ENCODE measurements at places on chromosomes 1 and 21.

GRCh38 chr1:223334156-223334555, 29.8 kb downstream of the SUSD4 start:
- DNase-seq = no peak

DNA sequence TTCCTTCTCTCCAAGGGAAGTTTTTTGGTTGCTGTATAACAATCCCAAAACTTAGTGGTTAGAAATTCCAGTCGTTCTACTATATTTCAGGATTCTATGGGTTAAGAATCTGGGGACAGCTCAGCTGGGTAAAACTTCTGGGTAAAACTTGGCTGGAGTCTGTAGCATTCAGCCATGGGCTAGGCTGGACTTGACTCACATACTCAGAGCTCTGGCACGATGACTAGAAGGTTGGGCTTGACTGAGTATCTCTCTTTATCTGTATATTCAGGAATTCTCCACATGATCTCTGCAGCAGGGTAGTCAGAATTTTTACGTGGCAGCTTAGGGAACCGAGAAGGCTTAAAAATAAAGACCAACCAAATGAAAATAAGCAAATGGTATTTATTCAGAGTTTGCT, 28.2 kb upstream of the HRNR start:
- no peak for DNase-seq

DNA sequence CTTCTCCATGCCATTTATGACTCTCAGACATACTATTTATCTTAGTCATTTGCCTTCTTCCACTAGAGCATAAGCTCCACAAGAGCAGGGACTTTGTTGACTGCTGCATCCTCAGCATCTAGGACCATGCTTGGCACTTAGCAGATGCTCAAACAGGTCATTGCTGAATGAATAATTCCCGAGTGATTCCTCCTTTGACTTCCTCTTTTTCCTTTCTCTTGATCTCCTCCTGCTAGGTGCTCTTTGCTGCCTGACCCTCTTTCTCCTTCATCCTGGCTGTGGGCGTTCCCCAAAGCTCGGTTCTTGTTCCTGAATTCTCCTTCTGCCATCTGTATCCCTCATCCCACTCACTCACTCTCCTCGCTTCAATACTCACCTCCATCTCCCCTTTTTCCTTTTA, 23.5 kb downstream of the SYT6 start:
- no peak for DNase-seq

- DNase-seq = no peak
Observed at GRCh38 chr21:45866551-45866950, 115.0 kb upstream of the COL6A1 start.

- no peak for DNase-seq
Observed at GRCh38 chr1:79122521-79122920, 116.0 kb upstream of the ADGRL4 start.

Measured in activated CD4-positive, alpha-beta T cell treated with anti-CD3 and anti-CD28 coated beads for 4 hours (primary cell).